ENCODE measurements at places on chromosomes 2 and 18. TPM values are rescaled to one million over a fixed set of nuclear protein-coding genes. Genes with fewer than 3 reads are reported as not detected.

DNA sequence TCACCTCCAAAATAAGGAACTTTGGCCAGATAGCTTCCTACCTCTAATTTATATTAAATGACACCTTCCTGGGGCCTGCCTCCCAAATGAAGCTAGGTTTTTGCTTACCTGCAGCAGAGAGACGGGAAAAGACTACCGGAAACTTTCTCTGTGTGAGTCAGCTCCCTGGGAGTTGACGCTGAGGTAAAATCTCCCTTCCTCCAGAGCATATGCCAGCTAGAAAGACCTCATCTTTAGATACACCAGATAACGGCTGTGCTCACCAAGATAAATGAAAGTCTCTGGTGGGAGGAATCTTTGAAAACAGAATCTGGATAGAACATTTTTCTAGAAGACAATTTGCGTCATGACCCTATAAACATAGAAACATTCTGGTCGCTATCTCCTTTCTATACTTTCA lies 99.7 kb upstream of the RFX8 start:
- H3K4me3 ChIP-seq = no peak overlapping the region
- H3K27ac ChIP-seq = no peak overlapping the region
- DNase-seq = no peak
- H3K27me3 ChIP-seq = no peaks in the 10 kb centered on the region
- H3K36me3 ChIP-seq = no peaks in the 10 kb centered on the region

The MAP3K2 gene
- 27.7 TPM for total RNA-seq

GRCh38 chr18:10270151-10270571 lies 184.3 kb upstream of the APCDD1 start:
- no peak overlapping the region for H3K27ac ChIP-seq
- no peak overlapping the region for H3K4me3 ChIP-seq
- H3K4me1 ChIP-seq = no peaks in the 10 kb centered on the region
- no peaks in the 10 kb centered on the region for H3K36me3 ChIP-seq
- no peak for DNase-seq

The AFF3 gene
- 0.56 TPM for total RNA-seq

The ESPNL gene
- 0.59 TPM for total RNA-seq

- H3K27me3 ChIP-seq = no peaks in the 10 kb centered on the region
- no peaks in the 10 kb centered on the region for H3K36me3 ChIP-seq
- DNase-seq = no peak
- H3K4me1 ChIP-seq = peaks cover 23% of the 10 kb centered on the region
Observed at GRCh38 chr2:182245963-182246362, 180.9 kb downstream of the PDE1A start.

- no peaks in the 10 kb centered on the region for H3K27me3 ChIP-seq
- H3K4me1 ChIP-seq = no peaks in the 10 kb centered on the region
- no peak for DNase-seq
- no peak overlapping the region for H3K27ac ChIP-seq
- H3K36me3 ChIP-seq = no peaks in the 10 kb centered on the region
Observed at GRCh38 chr2:181570833-181571661, 85.9 kb downstream of the CERKL start.

DNA sequence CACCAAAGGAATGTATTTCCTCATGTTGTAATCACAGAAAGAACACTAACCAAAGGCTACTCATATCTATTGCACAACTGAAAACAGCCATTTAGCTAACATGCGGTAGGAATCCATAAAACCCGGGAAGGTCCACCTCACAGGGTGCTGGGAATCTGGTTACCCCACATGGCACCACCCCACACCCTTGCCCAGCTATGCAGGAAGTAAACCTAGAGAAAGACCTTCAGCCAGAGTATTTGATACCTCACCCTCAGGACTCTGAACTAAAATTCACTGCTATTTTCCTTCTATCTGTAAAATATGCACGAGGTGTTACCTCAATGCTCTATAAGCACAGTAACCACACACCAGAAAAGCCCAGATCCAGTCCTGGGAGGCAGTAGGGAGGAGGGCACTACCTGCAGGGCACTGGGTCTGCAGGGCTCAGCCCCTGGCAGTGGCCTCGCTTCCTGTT lies 45.8 kb downstream of the PTPN2 start:
- DNase-seq = no peak
- no peak overlapping the region for H3K27ac ChIP-seq

DNA sequence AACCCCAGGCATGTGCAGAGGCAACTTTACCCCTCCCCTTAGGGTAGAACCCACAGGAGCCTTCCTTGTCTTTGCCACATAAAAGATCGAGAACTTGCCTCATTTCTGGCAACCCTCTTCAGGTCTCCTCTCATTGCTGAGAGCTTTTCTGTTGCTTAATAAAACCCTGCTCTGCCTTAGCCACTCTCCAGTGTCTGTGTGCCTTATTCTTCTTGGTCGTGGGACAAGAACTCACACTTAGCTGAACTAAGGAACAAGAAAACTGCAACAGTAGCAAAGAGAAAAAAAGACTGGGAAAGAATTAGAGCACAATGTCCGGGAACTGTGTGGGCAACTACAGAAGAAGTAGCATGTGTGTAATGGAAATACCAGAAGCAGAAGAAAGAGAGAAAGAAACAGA lies 56.2 kb upstream of the SMIM21 start:
- no peak for DNase-seq
- H3K27me3 ChIP-seq = no peaks in the 10 kb centered on the region
- no peak overlapping the region for H3K4me3 ChIP-seq
- H3K4me1 ChIP-seq = no peaks in the 10 kb centered on the region
- H3K36me3 ChIP-seq = no peaks in the 10 kb centered on the region

DNA sequence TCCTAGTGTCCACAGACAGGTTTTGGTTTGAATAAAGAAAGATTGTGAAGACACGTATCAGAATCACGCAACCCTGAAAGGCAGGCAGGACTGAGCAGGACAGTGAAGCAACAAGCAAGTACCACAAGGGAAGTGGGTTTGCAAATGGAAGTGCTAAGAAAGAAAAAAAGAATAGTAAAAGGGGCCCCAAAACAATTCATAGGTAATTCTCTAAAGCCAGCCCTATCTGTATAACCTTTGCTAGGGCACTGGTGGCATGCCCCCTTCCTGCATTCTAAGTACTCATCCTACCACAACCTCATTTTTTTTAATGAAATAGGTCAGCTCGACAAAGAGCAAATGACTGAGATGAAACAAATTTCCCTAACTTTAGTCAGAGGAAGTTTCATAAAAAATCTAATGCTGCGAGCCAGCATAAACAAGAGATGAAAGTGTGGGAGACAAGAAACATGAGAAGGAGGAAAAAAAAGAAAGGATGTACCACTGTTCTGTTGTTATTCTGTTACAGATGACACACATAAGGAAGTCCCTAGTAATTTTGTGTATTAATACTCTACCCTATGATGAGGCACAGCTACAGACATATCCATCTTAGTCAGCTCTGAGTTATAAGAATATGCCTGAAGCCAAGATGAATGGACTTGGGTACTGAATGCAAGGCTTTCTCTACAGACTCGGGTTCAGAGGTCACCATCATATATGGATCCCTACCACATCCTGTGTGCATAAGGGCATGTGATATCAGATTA lies 32.2 kb downstream of the IKZF2 start:
- H3K4me3 ChIP-seq = no peak overlapping the region
- peaks cover 5% of the 10 kb centered on the region for H3K4me1 ChIP-seq
- no peak overlapping the region for H3K27ac ChIP-seq
- no peaks in the 10 kb centered on the region for H3K36me3 ChIP-seq
- H3K27me3 ChIP-seq = no peaks in the 10 kb centered on the region
- DNase-seq = no peak

- H3K27me3 ChIP-seq = no peaks in the 10 kb centered on the region
- H3K4me3 ChIP-seq = no peak overlapping the region
- H3K27ac ChIP-seq = peak overlapping the region; percentile 44
- no peak for DNase-seq
- peaks cover 12% of the 10 kb centered on the region for H3K4me1 ChIP-seq
- peaks cover 17% of the 10 kb centered on the region for H3K36me3 ChIP-seq
Observed at GRCh38 chr2:62224976-62225375, 29.1 kb downstream of the B3GNT2 start.

GRCh38 chr2:84247532-84247931 lies 211.5 kb downstream of the SUCLG1 start:
- no peak for DNase-seq
- peaks cover 5% of the 10 kb centered on the region for H3K4me1 ChIP-seq
- no peak overlapping the region for H3K4me3 ChIP-seq

DNA sequence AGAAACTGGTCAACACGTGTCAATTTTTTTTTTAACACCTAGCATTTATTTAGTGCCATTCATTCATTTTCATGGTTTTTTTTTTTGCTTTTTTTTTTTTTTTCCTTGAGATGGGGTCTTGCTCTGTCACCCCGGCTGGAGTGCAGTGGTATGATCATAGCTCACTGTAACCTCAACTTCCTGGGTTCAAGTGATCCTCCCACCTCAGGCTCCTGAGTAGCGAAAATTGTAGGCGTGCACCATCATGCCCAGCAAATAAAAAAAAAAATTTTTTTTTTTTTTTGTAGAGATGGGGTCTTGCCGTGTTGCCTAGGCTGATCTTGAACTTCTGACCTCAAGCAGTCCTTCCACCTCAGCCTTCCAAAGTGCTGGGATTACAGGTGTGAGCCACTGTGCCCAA lies 21.1 kb downstream of the USP14 start:
- H3K36me3 ChIP-seq = peaks cover 11% of the 10 kb centered on the region
- H3K4me1 ChIP-seq = no peaks in the 10 kb centered on the region
- H3K27me3 ChIP-seq = no peaks in the 10 kb centered on the region
- H3K4me3 ChIP-seq = no peak overlapping the region
- DNase-seq = no peak
- H3K27ac ChIP-seq = no peak overlapping the region

- H3K4me1 ChIP-seq = no peaks in the 10 kb centered on the region
- H3K36me3 ChIP-seq = no peaks in the 10 kb centered on the region
- H3K27ac ChIP-seq = no peak overlapping the region
- no peak for DNase-seq
- no peak overlapping the region for H3K4me3 ChIP-seq
Observed at GRCh38 chr18:8504424-8504823, 104.8 kb upstream of the RAB12 start.

The LTBP1 gene
- total RNA-seq = 61.9 TPM

The TYW5 gene
- total RNA-seq = 17.1 TPM

GRCh38 chr2:55031505-55031904 lies 18.7 kb downstream of the RTN4 start:
- DNase-seq = no peak
- H3K27ac ChIP-seq = no peak overlapping the region
- no peak overlapping the region for H3K4me3 ChIP-seq
- peaks cover 6% of the 10 kb centered on the region for H3K4me1 ChIP-seq

DNA sequence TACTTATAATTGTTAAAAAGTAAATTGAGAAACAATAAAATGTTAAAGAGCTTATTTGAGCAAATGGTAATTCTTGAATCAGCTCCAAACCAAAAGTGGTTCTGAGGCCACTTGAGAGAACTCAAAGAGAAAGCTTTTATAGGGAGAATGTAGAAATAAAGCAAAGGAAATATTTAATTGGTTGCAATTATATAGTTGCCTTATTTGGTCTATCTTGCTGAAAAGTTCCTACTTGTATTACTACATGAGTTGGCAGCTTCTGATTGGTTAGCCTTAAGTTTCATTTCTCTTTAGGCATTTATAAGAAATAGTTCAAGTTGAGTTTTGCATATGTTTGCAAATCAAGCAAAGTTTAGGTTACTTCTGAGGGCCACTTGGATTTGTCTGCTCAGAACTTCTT lies 38.1 kb downstream of the SCN2A start:
- H3K4me3 ChIP-seq = no peak overlapping the region
- H3K27me3 ChIP-seq = no peaks in the 10 kb centered on the region
- no peak overlapping the region for H3K27ac ChIP-seq

The FEV gene
- total RNA-seq = not detected

GRCh38 chr2:11679016-11679415 lies 9.0 kb upstream of the NTSR2 start:
- DNase-seq = no peak
- H3K4me3 ChIP-seq = no peak overlapping the region
- no peaks in the 10 kb centered on the region for H3K27me3 ChIP-seq
- H3K4me1 ChIP-seq = peaks cover 21% of the 10 kb centered on the region
- H3K27ac ChIP-seq = no peak overlapping the region
